Activated CD8-positive, alpha-beta memory T cell treated with anti-CD3 and anti-CD28 coated beads for 1 hour (primary cell): ENCODE measurements at places on chromosomes 2 and 18.

GRCh38 chr2:223674998-223675609 lies 72.9 kb upstream of the SCG2 start:
- no peak for DNase-seq

DNA sequence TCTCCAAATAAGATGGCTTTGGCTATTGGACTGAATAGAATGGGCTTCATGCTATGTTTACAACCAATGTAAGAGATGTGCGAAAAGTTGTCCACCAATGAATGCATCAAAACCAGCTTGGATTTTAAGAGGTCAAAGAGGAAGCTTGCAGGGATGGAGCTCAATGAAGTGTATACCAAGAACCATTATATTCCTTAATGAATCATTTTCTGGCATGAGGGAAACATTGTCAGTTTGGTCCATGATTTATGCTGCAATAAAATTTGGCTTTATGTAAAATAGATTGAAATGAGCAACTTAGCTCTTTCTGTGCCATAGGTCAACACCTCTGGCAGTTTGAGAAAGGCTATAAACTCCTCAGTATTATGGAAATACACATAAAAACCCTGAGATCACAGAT lies 107.3 kb downstream of the SH3BP4 start:
- no peak for DNase-seq

- DNase-seq = no peak
Observed at GRCh38 chr2:6906165-6906741, 11.0 kb upstream of the RNF144A start.

DNA sequence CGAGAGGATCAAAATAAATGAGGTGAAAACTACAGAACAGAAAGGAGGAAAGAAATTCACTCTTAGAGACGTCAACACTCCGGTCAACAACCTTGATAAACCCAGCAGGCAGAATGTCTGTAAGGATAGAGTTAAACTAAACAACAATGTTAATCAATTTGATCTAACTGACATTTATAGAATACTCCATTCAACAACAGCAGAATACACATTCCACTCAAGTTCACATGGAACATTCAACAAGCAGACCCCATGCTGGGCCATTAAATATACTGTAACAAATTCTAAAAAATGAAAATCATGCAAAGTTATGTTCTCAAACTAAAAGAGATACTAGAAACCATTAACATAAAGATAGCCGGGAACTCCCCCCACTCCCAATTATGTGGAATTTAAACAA lies 41.8 kb downstream of the FAM210A start:
- DNase-seq = no peak

- no peak for DNase-seq
Observed at GRCh38 chr2:197149546-197149945, 161.0 kb downstream of the ANKRD44 start.

GRCh38 chr2:229408356-229408755 lies 137.3 kb upstream of the PID1 start:
- DNase-seq = no peak

GRCh38 chr2:234022424-234022823 lies 28.1 kb upstream of the SPP2 start:
- no peak for DNase-seq

- DNase-seq = no peak
Observed at GRCh38 chr2:26130763-26131162, 42.1 kb upstream of the GAREM2 start.

- no peak for DNase-seq
Observed at GRCh38 chr18:52907543-52908308, 567.7 kb downstream of the DCC start.

DNA sequence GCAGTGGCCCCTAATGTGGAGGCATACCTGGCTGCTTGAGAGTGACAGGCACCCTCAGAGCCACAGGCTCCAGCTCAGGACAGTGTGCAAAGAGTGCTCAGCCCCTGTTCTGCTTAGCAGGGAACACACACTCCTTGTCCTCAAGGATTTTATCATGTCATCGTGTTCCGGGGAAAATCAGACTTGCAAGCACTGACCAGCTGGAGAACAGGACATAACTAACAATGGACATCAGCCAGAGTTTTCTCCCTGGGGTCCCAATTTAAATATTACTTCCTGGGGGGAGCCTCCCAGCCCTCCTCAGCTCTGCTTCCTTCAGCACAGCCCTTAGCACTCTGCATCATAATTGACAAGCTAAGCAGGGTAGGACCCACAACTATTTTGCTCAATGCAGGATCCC lies 175.4 kb upstream of the ACAA2 start:
- DNase-seq = no peak

GRCh38 chr18:13217971-13218367 lies 591 bp upstream of the LDLRAD4 start:
- no peak for DNase-seq

DNA sequence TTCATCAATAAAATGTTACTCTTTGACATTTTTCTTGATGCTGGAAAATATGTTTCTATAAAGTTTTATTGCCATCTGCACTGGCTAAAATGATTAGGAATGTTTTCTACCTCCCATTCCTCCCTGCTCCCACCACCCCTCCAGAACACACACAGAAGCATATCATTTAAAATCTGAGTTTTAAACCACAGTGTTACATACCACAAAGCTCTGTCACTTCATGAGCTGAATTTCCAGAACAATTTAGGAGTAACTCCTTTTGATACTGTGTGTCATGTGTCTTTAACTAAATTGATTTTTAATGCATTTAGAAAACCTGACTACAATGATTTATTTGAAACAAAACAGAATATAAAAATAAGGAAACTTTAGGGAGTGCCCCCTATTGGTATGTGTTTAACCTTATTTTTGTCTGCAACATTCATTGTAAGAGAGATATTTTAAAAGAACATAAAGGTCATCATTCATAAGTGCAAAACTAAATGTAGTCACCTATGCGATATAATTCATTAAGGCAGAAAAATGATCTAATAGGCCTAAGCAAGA lies 52.0 kb downstream of the FEZ2 start:
- no peak for DNase-seq

DNA sequence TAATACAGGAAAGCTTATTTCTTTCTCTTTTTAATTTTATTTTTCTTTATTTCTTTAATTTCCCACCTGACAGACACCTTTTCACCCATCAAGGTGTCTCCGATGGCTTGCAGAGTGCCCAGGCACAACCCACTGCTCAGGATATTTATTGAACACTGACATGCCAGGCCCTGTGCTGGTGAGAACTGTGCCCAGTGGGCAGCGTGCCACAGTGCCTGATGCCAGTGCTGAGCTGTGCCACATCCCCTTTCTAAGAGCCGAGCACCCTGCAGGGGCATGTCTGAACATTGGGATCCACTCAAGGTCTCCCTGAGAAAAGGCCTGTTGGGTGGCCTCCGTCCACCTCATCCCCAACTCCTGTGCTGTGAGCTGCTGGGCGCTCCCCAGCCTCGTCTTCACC lies 158.6 kb upstream of the RAB6C start:
- no peak for DNase-seq

GRCh38 chr18:14900435-14900834 lies 152.5 kb downstream of the ANKRD30B start:
- DNase-seq = no peak

- DNase-seq = no peak
Observed at GRCh38 chr2:19648583-19648982, 253.2 kb downstream of the TTC32 start.

GRCh38 chr18:9237981-9238380 lies 96.6 kb upstream of the TWSG1 start:
- no peak for DNase-seq

DNA sequence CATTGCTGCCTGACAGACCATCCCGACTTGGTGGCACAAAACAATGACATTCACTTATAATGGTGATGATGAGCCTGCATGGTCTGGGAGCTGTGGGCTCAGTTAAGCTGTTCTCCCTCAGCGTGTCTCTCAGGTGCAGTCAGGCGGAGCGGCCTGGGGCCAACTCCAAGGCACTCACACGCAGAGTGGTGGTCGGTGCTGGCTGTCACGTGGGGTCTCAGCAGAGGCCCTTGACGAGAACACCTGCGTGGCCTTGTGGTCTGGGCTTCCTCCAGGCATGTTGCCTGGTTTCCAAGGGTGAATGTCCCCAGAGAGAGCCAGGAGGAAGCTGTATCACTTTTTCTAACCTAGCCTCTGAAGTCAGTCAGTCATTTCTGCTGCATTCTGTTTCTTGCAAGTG lies 29.8 kb downstream of the ARMC9 start:
- DNase-seq = no peak

GRCh38 chr2:224574423-224575084 lies 10.6 kb downstream of the CUL3 start:
- no peak for DNase-seq

GRCh38 chr2:6368281-6368680 lies 497.4 kb downstream of the CMPK2 start:
- no peak for DNase-seq

DNA sequence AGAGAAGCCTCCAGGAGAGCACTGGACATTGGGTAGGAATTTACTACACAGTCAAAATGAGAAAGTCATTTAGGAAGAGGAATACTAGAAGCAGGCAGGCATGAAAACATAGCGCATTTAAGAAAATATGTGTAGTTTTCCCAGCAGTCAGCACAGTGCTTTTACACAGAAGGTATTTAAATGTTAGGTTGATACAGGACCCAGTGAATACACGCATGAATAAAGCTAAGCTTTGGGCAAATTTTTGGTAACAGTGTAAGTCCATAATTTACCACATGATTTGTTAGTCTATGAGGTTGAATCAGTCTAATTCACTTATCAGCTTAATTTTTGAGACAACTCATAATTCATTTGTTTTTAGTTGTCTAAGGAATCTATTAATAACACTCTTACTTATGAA lies 421.7 kb upstream of the CDH20 start:
- DNase-seq = no peak

GRCh38 chr2:113223813-113224212 lies 50.0 kb downstream of the PSD4 start:
- no peak for DNase-seq

- no peak for DNase-seq
Observed at GRCh38 chr2:31802711-31803110, 208.1 kb downstream of the MEMO1 start.

- no peak for DNase-seq
Observed at GRCh38 chr2:64914735-64915509, 74.3 kb upstream of the SLC1A4 start.

DNA sequence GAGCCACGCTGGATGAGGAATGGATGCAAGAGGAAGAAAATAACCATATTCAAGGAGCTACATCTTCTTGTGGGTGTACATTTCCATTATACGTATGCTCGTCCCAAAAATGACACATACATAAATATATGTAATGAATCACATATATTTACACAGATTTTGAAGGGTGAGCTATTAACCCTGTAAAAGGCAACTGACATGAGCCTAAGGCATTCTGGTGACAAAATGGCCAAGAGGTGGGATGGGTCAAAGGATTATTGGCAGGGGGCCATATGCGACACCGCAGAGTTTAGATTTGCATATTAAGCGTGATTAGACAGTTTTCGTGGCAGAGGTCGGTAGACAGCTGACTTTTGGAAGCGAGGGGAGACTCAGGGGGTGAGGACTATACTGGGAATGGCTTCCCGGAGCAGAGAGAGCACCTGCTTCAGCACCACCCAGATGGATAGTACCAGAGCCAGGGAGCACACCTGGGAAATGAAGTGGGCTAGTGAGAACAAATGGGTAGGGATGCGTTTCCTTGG lies 431 bp upstream of the CNRIP1 start:
- no peak for DNase-seq

- no peak for DNase-seq
Observed at GRCh38 chr2:113858764-113859163, 31.1 kb upstream of the ACTR3 start.

DNA sequence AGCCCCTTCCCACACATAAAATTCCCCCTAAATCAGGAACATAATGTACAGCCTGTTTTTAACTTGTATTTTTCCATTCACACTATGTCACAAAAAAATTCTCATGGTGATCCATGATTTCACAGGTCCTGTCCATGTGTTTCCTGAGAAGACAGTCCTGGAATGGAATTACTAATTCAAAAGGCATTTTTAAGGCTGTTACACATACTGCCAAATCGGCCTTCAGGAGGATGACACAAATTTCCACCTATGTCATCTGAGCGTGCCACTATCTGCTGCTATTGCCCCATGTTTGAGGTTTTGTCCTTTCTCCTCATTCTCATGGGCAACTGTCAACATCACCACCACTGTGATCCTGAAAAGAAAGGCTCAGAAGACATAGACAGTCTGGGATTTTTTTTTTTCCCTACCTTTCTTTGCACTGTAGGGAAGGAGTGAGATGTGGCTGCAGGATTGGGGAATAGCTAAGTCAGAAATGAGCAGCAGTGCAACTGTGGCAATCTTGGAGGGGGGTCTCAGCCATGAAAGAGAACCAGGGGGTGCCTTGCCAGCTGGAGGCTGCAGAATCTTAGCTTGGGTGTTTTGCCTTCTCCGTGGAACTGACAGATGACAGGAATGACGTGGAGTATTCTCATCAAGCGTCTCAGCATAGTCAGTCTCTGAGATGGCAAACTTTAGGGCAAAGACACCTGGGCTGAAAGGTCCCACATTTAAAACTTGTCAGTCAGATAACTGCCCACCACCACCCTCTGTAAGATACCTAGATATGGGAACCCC lies 73.4 kb downstream of the MARCHF4 start:
- no peak for DNase-seq
